ENCODE measurements at places on chromosomes 16 and 17.

DNA sequence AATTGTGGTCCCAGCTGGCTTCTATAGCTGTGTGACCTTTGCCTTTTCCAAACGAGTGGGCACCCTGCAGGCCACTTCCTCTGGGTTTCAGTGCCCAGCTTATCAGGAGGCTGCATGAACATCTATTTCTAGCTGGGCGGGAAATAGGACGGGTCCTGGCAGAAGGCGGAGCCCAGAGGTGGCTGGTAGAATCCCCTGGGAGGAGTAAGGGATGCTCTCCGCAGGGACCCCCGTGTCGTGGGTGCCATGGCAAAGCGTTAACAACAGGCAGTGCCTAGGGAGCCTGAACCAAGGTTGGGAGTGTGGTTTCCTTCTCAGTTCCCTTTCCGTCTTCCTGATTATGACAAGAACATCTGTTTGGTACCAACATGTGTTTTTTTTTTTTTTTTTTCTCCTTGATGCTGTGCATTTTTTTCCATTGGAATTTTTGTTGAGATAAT lies 58.2 kb downstream of the PLCG2 start:
- DNase-seq, result no peak

DNA sequence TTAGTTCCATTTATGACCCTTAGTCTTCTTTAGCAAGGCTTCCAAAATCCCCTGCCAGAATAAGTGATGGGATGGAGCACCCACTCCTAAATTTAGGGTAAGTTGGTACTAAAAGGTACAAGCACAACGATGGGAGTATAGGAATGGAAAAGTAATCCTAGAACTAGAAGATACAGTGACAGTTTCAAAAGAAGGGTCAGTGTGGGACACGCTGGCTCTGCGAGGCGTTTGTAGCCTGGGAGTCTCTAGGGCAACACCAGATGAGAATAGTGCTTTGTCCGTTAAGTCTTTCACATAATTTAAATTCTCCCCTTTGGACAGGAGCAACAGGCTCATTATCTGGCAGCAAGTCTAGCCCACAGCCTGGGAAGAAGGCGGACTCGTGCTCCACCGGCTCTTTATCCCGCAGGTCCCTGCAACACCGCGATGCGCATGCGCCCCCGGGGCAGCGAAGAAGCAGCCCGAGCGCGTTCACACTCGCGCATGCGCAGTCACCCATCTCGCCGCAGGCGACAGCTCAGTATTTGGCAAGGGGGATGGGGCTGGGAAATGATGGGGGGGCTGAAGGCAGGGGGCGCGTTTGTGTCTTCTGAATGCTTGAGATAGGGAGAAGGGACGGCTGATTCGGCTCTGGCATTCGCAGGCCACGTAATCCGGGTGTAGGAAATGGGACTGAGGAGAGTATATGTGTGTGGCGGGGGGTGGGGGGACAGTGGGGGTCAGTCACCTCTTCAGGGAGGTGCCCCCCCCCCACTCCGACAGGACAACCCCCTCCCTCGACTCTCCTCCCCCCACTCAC lies 564 bp downstream of the SPOP start:
- DNase-seq, result peak; percentile 94

DNA sequence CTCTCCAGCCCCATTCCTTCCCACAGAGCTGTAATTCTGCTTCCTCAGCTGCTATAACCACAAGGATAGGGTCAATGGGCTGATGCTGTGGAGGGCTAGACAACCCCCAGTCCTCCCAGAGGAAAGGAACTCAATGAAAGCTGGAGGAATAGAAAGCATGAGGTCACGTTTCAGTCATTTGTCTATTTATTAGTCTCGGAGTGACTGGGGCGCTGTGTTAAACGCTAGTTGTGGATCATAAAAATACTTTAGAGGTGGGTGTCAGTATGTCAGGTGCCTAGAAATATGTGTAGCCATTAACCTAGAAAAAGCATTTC lies 787 bp upstream of the CCL3L1 start:
- no peak for DNase-seq

- peak; percentile 64 for DNase-seq
These were observed 6.3 kb downstream of the CCDC102A start for GRCh38 chr16:57530104-57530521.

DNA sequence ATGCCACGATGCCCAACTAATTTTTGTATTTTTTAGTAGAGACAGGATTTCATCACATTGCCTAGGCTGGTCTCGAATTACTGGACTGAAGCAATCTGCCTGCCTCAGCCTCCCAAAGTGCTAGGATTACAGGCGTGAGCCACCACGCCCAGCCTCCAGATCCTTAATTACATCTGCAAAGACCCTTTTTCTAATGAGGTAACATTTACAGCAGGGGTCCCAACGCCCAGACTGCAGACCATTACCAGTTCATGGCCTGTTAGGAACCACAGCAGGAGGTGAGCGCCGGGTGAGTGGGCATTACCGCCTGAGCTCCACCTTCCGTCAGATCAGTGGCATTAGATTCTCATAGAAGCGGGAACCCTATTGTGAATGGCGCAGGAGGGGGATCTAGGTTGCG lies 4.0 kb upstream of the RAB11FIP4 start:
- DNase-seq, result no peak

DNA sequence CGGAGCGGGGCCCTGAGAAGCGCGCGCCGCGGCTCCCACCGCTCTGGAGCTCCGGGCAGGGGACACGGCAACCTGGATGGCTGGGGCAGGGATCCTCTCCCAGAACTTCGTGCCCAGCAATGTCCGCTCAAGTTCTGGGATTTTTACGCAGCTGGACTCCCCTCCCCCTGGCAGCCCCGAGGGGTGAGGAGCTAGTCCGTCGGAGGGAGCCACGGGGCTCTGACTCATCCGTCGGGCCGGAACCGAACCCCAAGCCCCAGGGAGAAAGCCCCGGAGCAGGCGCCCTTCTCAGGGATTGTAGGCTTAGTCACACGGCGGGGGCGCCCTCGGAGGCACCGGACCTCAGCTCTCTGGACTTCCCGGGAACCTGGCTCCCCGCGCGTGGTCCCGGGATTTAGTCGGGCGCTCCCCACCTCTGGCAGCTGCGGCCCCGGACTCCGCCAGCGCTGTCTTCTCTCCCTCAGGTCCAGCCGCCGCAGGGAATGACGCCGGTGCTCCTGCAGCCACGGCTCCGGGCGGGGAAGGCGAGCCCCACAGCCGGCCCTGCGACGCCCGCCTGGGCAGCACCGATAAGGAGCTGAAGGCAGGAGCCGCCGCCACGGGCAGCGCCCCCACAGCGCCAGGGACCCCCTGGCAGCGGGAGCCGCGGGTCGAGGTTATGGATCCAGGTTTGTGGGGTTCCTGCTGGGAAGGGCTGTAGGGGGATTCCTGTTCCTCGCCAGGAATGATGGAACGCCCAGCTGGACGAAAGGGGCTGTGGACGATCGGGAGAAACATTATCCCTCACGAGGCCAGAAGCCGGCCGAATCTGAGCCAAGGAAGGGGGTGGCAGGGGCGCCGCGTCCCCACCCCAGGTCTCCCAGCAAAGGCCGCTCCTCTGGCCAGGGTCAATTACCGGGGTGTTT lies 830 bp downstream of the SPHK1 start:
- no peak for DNase-seq

DNA sequence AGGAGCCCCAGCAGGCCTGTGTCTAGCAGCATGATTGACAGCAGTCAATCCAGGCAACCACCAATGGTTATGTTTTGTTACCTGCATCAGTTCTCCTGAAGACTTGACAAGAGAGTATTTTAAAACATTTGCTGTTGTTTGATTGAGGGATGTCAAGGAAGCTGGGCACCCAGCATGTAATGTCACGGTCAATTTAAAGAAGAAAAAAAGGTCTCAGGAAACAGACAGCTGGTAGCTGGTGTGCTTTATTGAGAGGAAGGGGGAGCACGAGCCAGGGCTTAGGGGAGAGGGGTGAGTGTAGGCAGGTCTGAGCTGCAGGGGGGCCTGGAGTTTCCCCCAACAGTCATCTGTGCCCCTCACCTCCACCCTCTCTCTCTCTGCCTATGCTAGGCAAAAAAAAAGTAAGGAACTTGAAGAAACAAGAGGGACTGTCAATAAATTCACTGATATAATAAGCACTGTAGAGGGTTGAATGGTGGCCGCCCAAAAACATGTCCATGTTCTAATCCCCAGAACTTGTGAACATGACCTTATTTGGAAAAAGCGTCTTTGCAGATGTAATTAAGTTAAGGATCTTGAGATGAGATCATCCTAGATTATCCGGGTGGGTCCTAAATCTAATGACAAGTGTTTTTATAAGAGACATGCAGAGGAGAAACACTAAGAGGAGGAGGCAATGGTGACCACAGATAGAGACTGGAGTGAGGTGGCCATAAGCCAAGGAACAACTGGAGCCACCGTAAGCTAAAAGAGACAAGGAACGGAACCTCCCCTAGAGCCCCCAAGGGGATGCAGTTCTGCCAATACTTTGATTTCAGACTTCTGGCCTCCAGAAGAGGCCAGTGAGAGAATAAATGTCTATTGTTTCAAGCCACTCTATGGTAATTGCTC lies 14.5 kb downstream of the TSPOAP1 start:
- no peak for DNase-seq

DNA sequence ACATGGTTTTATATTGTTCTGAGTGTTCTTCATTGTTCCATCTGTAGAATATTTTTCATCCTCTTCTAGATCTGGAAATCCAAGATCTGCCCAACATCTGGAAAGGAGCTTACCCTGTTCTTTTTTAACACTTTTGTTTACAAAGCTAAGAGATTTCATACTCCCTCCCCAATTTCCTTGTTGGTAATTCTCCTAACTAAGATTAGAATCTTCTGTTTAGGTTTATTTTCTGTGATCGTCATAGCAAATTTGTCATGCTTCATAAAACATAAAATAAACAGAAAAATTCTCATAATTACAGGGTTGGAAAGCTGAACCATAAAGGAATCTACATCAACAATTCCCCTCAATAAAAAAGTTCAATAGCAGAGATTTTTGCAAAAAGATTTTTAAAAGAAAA lies 580.3 kb upstream of the CA10 start:
- DNase-seq, result no peak

DNA sequence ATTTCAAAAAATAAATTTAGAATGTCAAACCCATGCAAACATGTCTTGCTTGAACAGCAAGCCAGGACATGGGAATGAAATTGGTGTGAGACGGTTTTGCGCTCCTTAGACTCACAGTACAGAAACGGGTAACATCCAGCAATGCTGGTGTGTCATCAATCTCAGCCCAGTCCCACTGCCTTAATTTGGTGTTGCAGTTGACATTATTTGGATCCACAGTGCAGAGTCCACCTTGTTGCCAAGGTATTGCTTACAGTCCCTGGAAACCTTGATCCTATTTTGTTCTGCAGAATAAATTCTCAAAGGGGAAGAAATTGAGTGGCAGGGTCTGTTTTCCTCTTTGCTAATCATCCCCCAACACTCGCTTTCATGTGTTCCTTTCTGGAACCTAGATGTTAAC lies 311.6 kb upstream of the MON1B start:
- DNase-seq, result no peak

- DNase-seq, result no peak
These were observed 525 bp downstream of the JPT1 start for GRCh38 chr17:75153780-75154194.

- peak; percentile 57 for DNase-seq
These were observed 1.6 kb upstream of the N4BP1 start for GRCh38 chr16:48611329-48612137.

DNA sequence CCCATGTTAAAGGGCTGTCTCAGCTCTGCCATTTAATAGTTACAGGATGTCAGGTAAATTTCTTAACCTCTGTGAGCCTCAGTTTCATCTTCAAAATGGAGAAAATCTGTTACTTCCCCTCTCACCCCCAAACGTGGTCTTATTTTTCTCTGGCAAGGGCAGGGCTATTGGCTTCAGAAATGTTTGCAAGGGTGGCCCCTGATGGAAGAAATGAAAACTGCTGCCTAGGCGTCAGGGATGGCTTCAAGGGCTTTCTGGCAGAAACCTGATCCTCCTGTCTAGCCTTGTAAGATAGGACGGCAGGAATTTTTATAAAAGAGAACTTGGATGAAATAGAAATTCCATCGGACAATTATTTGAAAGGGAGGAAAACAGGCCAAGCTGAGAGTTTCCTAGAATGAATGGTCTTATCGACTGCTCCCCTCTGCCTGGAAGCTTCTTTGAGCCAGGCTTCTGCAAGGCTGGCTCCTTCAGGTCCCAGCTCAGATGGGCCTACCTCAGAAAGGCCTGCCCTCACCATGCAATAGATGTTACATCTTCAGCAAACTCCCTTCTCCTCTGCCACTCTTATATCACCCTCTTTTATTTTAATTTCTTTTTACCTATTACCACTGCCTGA lies 43.0 kb upstream of the TANGO6 start:
- DNase-seq, result no peak

DNA sequence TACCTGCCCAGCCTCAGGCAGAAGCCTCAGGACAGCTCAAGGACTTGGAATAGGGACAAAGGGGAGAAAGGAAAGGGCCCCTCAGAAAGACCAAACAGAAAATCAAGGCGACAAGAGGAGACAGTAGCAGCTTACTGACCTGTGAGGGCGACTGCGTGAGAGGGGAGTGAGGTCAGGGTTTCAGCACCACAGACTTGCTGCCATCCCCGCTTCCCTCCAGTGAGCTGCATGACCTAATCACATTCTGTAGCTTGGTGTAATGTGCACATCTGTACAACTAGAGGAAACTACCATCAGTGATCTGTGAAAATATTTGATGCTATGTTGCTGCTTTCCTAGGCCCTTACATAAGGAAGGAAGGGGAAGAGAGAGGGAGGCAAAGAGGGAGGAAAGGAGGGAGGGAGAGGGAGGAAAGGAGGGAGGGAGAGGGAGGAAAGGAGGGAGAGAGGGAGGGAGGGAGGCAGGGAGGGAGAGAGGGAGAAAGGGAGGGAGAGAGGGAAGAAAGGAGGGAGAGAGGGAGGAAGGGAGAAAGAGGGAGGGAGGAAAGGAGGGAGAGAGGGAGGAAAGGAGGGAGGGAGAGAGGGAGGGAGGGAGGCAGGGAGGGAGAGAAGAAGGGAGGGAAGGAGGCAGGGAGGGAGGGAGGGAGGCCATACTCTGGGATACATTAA lies 404.9 kb upstream of the CDH5 start:
- no peak for DNase-seq

GRCh38 chr16:18983565-18984434 lies at the start of gene TMC7:
Gene TMC7, plus strand, starts transcription at chr16:18983934. Its CDS starts 130 bp downstream, at chr16:18984064.
- no peak for DNase-seq

GRCh38 chr17:78013683-78014467 lies 55.4 kb downstream of the TNRC6C start:
- DNase-seq, result peak; percentile 31

GRCh38 chr16:73083271-73083670 lies 35.3 kb upstream of the ZFHX3 start:
- no peak for DNase-seq

GRCh38 chr17:58917228-58917627 lies 161.6 kb downstream of the PPM1E start:
- no peak for DNase-seq

DNA sequence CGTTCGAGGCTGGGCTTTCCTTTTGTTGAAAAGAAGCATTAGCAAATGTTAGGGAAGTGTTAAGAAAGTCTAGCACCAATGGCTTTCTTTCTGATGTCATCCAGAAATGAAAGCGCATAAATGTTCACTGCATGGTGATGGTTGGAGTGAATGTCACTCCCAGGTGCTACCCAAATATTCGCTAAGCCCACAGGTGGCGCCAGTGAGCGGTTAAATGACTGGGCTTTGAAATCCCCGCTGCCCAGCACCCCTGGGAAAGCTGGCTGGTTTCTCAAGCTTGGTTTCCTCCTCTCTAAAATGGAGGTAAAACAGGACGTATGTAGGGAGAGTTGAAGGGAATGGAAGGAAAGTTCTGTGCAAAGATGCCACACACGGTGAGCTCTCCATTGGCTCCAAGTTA lies 104.4 kb downstream of the IRX5 start:
- DNase-seq, result no peak
